ENCODE measurements at places on chromosomes 16 and 17.

DNA sequence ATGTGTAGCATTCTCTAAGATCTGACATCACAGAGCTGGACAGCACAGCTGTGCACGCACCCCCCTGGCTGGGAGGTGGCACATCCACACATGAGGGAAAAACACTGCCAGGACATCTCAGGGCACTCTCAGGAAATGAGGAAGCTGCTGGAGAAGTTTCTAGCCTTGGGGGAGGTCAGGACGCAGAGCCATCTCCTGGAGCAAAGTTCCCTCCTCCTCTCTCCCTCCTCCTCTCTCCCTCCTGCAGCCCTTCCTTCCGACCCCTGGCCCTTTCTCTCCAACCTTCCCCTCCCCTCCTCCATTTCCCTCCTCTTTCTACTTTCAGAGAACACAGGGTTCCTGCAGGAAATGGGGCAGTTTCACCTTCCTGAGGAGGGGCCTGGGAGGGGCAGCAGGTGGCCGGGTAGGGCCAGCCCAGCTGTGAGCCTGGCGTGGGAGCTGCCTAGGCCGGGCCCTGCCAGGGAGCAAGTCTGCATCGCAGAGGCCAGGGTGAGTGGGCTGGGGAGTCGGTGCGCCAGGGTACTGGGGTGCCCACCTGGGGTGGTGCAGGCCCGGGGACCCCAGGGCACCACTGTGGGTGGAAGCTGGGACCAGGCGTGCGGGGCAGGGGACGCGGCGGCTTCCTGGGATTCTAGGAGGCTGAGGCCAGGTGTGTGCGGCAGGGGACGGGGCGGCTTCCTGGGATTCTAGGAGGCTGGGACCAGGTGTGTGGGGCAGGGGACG, at the start of gene DPEP1:
Gene DPEP1 (plus strand): TSS at position 412 of the 723 bp plus-strand sequence. CDS start 16,769 bp downstream, outside the sequence.
- DNase-seq: no peak

- DNase-seq: no peak
Measured at GRCh38 chr17:73720187-73720834, 76.1 kb upstream of the SDK2 start.

GRCh38 chr16:12681653-12682052, 122.0 kb downstream of the CPPED1 start:
- DNase-seq: no peak

DNA sequence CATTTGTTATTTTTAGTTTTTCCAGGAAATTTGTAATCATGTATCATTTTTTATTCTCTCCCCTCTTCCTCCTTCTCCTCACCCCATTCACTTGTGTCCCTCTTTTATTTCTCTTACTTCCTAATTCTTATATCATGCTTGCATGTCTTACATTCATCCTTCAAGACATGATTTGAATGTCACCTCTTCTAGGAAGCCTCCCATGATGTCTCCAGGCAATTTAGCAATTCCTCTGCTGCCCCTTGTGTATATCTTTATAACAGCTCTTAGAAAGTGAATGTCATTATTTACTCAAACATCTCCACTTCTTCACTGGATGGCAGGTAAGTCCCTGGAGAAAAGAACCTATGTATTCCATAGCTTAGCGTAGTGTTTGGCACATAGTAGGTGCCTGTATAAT, 7.8 kb downstream of the HNF1B start:
- DNase-seq: no peak

All from naive thymus-derived CD8-positive, alpha-beta T cell (primary cell).